AG09319 (cell line): ENCODE measurements at places on chromosomes 11 and 22.

DNA sequence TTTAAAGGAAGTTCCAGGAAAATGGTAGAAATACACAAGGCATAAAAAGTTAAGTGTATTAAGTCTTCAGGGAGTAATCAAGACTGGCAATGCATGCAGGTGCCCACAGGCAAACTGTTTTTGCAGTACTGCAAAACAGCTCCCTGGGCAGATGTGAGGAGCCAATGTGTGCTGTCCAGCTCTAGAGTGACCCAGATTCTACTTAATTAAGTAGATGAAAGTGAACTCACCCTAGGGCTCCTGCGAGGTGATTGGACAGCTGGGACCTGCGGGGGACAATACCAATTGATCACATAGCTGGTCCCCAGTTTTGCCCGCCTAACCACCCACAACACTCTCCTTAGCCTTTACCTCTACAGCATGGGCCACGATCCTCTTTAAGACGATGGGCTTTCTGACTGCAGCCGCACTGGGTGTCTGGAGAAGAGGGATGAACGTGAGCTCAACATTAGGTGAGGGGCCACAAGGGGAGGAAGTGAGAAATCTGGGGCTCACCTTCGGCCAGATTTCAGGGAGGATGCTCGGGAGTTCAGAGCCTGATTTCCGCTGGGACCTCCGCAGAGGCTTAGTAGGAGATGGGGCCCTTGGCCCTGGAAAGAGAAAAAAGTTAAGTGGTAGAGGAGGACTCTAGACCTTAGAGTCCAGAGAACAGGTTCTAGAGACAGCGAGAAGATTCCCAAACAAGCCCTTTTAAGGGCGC is 556 bp downstream of the CDCA5 start:
- DNase-seq = no peak

GRCh38 chr22:32811788-32812545 is 10.5 kb downstream of the TIMP3 start:
- no peak for DNase-seq

DNA sequence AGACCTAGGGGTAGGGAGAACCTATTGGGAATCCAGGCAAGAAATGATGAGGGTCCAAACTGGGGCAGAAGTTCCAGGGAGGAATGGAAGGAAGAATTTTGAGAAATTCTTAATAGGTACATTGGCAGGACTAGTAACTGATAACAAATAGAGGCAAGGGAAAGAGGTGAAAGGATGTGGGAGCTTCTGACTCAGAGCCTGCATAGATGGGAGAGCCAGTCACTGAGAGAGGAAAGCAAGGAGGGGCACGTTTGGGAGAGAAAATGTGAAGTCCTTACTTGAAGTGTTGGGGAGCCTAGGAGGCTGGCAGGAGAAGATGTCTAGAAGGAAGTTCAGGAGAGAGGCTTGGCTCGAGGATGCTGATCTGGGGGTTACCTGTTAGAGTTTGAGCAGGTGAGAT is 104.6 kb upstream of the NCAM1 start:
- no peak for DNase-seq

DNA sequence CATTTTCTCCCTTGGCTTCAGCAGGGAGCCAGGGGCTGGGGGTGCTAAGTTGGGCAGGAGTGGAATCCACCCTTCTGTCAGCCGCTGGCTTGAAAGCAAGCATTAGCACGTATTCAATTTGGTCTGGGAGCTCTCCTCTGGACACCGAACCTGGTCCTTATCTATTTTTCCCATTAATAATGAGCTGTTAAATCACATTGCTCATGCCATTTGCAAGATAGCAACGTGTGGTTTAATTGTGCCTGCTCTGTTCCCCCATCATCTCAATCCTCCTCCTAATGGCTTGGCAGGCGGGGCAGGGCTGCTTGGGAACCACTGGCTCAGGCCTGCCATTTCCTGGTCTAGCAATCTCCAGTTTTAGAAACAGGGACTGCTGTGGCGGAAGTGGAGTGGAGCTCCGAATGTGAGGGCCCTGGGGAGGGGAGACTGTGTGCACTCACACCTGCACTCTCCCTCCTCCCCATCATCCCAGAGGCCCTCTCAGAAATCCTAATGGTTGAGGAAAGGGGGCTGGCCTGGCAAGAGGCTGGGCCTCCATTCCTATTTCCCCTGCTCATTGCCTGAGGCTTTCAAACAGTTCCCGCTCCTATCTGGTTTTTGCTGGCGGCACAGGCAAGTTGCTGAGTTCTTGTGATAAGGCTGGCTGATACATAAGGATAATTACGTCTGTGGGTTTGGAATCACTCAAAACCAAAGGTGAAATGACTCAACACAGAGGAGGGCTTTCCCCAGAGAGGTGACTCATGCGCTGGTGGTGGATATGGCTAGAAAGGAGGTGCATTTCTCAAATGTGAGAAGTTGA is 201.2 kb upstream of the E2F8 start:
- peak; percentile 67 for DNase-seq

- DNase-seq = no peak
Observed at GRCh38 chr22:49202226-49202625, 625.4 kb downstream of the BRD1 start.

GRCh38 chr11:65315204-65315865 is 669 bp downstream of the CDC42EP2 start:
- peak; percentile 52 for DNase-seq

GRCh38 chr22:17946662-17947367 is 77.5 kb downstream of the MICAL3 start:
- no peak for DNase-seq

- no peak for DNase-seq
Observed at GRCh38 chr11:109249597-109249996, 172.4 kb upstream of the C11orf87 start.

GRCh38 chr11:114553642-114554041 is 6.0 kb downstream of the NXPE1 start:
- no peak for DNase-seq

GRCh38 chr11:73335204-73335923 is 27.3 kb downstream of the ARHGEF17 start:
- DNase-seq = peak; percentile 63

GRCh38 chr11:111450480-111451320 is 61.5 kb downstream of the BTG4 start:
- DNase-seq = no peak

DNA sequence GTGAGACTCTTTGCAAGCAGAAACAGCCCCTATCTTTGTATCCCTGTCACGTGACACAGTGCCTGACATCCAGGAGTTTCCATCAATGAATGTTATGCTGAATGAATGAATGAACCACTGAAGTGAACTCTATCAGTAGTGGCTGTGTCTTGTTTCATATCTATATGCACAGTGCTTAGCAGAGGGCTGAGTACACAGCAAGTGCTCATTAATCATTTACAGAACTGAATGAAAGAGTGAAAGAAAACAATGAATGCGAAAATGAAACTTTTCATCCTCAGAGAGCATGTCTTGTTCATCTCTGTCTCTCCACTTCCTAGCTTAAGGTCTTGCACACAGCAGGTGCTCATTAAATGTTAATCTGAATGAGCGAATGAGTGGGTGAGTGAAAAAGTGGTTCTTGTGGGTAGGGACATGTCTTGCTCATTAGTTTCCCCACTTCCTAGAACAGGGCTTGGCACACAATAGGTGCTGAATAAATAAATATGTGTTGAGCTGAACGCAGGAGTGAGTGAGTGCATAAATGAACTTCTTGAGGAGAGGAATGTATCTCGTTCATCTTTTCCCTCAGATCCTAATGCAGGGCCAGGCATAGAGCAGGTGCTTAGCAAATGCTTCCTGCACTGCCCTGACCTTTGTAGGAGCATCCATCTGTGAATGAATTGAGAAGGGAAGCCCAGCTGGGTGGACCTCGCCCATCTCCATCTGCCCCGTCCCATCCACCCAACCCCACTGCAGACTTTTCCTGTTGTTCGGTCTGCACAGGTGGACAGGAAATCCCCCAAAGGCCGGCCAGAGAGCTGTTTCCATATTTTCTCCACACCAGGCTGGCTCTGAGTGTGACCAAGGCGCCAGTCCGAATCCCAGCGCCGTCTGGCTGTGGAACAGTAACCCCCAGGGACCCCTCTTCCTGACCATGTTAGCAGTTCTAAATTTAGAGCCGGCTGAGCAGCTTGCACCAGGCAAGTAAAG is 113.4 kb upstream of the CRYBB3 start:
- DNase-seq = no peak

GRCh38 chr11:93577286-93577685 is 34.1 kb upstream of the SMCO4 start:
- DNase-seq = no peak

DNA sequence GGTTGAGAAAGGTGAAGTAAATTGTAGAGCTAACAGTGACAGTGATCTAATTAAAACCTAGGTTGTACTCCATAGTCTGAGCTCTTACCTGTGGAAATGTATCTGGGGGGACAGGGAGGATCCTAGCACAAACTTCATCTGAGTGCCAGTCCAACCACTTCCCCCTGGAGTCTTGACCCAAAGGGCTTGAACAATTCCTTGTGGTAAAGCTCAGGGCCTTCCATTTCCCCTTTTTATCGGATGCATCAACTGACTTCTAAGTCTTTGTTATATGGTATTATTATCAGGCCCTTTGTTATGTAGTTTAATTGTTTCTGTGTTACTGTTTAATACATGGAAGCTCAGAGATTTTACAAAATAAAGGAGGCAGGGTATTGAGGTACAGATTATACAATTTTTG is 140.2 kb upstream of the SESN3 start:
- no peak for DNase-seq
